GM23338 (cell line): ENCODE measurements at places on chromosomes 3 and 15. TPM values are rescaled to one million over a fixed set of nuclear protein-coding genes. Genes with fewer than 3 reads are reported as not detected.

GRCh38 chr3:118990823-118991560 lies 43.7 kb downstream of the IGSF11 start:
- H3K27me3 ChIP-seq = peaks cover 3% of the 10 kb centered on the region; the same call in 1 of the 2 replicates
- no peak overlapping the region for H3K4me3 ChIP-seq
- H3K36me3 ChIP-seq = no peaks in the 10 kb centered on the region
- peak; percentile 28 for DNase-seq
- H3K4me1 ChIP-seq = peaks cover 46% of the 10 kb centered on the region

DNA sequence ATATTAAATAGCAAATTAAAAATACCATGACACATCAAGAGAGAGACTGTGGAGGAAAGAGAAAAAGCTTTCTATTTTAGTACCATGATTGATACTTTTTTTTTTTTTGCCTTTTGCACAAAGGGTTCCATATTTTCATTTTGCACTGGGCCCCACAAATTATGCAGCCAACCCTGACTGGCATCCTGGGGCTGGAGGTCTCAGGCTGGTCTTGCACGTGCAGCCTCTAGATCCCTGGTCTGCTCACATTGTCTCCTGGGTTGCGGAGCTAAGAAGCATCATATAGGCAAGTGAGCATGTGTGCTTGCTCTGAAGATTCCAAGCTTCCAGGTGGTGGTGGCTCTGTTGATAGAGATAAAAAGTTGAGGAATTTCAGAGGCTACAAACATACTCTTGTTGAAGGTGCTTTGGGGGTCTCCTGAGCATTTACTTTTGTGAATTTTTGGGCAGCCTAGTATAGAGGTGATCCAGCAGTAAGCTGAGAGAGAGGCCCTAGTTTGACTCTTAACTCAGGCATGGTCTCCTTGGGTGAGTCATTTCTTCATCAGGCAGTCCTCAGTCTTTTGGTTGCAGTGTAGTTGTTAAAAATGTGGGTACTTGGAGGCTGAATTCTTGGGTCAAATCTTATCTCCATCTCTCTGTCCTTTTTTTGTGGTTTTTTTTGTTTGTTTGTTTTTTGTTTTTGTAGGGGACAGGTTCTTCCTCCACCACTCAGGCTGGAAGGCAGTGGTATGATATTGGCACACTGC lies 31.3 kb downstream of the SMAD3 start:
- H3K36me3 ChIP-seq = peaks cover 4% of the 10 kb centered on the region; the same call in 1 of the 2 replicates
- no peaks in the 10 kb centered on the region for H3K27me3 ChIP-seq
- peaks cover 10% of the 10 kb centered on the region for H3K4me1 ChIP-seq
- H3K27ac ChIP-seq = no peak overlapping the region

DNA sequence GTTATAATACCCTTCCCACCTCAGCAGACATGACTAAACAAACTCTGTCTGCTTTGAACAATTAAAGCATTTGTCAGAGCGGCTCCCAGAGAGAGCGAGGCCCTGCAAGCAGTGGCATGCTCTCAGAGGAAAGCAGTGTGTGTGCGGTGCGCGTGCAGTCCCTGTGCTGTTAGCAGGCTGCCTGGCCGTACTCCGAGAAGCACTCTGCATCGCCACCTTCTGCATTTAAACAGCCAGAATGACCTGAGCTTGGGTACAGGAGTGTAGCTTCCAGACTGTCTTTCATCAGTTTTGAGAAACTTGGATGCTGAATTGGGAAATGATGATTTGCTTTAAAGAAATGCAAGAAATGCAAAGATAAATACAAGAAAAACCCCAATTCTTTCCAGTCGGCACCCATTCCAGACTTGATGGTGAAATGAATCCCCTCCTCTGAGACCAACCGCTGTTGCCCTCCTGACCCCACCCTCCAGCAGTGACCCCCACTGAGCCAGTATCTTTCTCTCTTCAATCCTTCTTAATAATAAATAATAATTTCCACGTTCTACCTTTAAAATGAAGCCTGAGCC lies 113.5 kb downstream of the VGLL4 start:
- H3K36me3 ChIP-seq = no peaks in the 10 kb centered on the region
- no peak overlapping the region for H3K4me3 ChIP-seq
- no peak overlapping the region for H3K27ac ChIP-seq
- DNase-seq = no peak
- no peaks in the 10 kb centered on the region for H3K4me1 ChIP-seq

SH2D7 gene
- polyA plus RNA-seq = 0.31 and 0.33 TPM in 2 replicates

ALS2CL gene
- 2.6 and 3.4 TPM in 2 replicates for polyA plus RNA-seq

- DNase-seq = no peak
- H3K36me3 ChIP-seq = no peaks in the 10 kb centered on the region
- H3K27me3 ChIP-seq = no peaks in the 10 kb centered on the region
- no peak overlapping the region for H3K27ac ChIP-seq
Observed at GRCh38 chr3:171801738-171802589, 8.3 kb downstream of the PLD1 start.

DNA sequence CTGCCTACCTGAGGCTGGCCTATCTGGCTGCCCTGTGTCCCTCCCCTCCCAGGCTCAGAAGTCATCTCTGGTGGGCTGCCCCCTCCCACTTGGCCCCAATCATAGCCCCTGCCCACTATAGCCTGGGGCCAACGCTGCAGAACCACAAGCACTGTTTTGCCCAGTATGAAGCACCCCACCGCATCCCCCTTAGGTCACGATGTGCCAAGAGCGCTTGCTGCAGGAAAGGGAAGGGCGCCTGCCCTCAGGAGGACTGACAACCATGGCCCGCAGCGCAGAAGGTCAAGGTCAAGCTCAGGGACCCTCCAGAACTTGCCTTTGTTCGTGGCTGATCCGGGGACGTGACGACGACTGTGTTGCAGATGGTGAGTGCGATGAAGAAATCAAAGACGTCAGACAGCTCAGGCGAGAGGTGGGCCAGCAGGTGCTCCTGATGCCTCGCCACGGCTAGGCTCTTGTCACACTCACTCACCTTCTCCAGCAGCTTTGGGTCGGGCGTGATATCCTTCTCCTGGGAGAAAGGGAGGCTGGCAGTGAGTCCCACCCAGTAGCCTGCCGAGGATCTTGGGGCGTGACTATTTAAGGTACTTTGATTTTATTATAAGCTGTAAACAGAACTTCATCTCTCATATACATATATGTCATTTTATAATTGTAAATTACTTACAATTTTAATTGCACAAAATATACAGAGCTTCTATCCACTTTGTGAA lies 146.6 kb downstream of the ATP10A start:
- no peaks in the 10 kb centered on the region for H3K27me3 ChIP-seq
- no peak for DNase-seq
- no peaks in the 10 kb centered on the region for H3K36me3 ChIP-seq
- no peak overlapping the region for H3K27ac ChIP-seq
- H3K4me3 ChIP-seq = no peak overlapping the region
- H3K4me1 ChIP-seq = no peaks in the 10 kb centered on the region

ISL2 gene
- polyA plus RNA-seq = 0.65 and 1.0 TPM in 2 replicates

- peaks cover 9% of the 10 kb centered on the region; the same call in 1 of the 2 replicates for H3K4me1 ChIP-seq
- H3K36me3 ChIP-seq = no peaks in the 10 kb centered on the region
- H3K27me3 ChIP-seq = no peaks in the 10 kb centered on the region
Observed at GRCh38 chr15:97520689-97521088, 439.8 kb upstream of the ARRDC4 start.

MKRN3 gene
- not detected in 2 replicates for polyA plus RNA-seq

DNA sequence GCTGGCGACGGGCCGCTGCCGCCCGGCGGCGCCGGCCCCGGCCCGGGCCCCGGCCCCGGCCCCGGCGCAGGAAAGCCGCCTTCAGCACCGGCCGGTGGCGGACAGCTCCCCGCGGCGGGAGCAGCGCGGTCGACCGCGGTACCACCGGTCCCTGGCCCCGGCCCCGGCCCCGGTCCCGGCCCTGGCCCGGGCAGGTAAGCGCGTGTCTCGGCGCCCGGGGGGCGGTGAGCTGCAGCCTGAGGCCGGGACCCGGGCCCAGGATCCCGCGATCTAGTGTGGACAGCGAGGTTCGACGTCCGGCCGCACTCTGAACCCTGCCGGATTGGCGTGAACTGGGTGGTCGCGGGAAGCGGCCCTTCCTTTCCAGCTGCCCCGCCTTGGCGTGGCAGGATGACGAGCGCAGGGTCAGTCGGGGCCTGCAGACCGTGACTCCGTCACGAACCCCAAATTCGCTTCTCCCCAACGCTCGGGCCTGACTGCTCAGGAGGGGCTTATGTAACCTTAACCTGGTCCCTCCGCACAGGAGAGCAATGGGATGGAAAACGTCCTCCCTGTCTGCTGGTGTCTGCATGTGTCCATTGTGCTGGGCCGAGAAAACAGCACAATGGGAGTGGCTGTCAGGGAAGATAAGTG lies 472 bp downstream of the BSN start:
- H3K4me3 ChIP-seq = peak overlapping the region; percentile 77
- H3K36me3 ChIP-seq = no peaks in the 10 kb centered on the region
- DNase-seq = peak; percentile 65
- H3K27ac ChIP-seq = no peak overlapping the region

DNA sequence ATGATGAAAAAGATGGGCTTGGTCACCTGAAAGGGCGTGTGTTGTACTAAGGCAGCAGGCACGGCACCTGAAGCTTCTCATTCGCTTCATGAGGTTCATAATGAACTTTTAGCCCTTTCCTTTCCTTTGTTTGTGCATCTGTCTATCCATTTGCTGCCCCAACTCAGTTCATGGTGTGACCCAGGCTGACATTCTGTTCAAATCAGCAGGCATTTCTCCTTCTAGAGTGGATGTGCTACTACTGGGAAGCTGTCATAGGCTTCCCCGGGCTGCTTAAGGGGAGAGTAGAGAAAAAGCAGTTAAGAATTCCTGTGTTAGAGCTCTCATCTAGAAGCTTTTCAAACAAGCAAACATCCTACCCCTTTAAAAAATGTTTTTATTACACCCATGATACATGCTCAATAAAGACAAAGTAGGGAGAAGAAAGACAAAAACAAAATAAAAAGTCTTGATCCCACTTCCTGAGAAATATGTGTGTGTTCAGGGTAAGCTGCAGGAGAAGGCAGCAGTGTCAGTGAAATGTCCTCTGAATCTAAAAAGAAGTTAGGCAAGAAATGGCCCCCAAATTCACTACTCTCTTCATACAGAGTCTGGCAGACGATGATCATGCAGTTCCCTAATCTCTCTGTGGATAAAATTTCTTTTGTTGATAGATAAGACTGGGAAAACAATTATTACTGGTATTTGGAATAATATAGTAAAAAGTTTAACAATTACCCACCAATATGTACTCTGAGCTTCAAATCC lies 136.9 kb upstream of the PFN2 start:
- H3K36me3 ChIP-seq = no peaks in the 10 kb centered on the region
- H3K4me1 ChIP-seq = peaks cover 15% of the 10 kb centered on the region
- DNase-seq = no peak
- no peak overlapping the region for H3K27ac ChIP-seq

GRCh38 chr3:16944356-16944755 lies 59.6 kb downstream of the PLCL2 start:
- H3K36me3 ChIP-seq = no peaks in the 10 kb centered on the region
- no peaks in the 10 kb centered on the region for H3K4me1 ChIP-seq
- no peak overlapping the region for H3K27ac ChIP-seq

GRCh38 chr3:61580982-61581643 lies 19.7 kb downstream of the PTPRG start:
- no peaks in the 10 kb centered on the region for H3K36me3 ChIP-seq
- peak overlapping the region; percentile 53 for H3K27ac ChIP-seq
- DNase-seq = no peak
- H3K27me3 ChIP-seq = no peaks in the 10 kb centered on the region
